ENCODE measurements at places on chromosomes 3 and 15.
A peak's percentile ranks its signal among the peaks of the same experiment; 100 is the strongest.

DNA sequence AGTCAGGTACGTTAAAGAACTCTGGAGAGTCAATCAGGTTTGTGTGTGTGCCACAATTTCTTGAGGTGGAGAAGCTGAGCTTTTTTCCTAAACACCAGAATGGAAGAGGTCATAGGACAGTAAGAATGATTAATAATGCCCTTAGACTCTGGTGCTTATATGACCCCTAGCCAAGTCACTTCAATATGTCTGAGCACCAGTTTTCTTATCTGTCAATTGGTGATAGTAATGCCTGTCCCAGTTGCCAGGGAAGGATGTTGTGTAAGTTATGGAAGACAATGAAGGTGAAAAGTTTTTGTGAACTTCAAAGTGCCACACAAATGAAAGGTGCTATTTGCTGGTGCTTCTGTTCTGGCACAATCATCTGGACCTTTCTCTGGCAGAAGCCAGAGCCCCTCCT, 22.2 kb upstream of the DLG1 start:
- DNase-seq: no peak

- DNase-seq: no peak
Measured at GRCh38 chr3:42164656-42165055, 73.5 kb downstream of the TRAK1 start.

- peak; percentile 5 for DNase-seq
Measured at GRCh38 chr15:79523266-79523665, 91.1 kb downstream of the MINAR1 start.

DNA sequence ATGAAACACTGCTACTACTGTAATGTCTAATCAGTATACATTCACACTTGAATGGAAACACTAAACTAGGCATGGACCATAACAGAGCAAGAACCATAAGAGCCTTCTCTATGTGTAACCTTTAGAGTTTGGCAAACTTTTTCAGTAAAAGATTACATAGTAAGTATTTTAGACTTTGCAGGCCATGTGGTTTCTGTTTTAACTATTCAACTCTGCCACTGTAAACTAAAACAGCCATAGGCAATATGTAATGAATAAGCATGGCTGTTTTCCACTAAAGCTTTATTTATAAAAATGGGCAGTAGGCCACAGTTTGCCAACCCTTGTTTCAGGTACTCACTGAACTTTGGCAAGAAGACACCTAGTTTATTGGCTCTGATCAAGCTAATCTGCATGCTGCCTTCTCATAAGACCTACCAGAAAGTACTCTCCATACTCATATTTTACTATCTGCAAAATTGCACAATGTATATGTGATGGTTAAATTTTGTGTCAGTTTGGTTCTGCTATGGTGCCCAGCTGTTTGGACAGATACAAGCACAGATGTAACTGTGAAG, 46.0 kb downstream of the UACA start:
- no peak for DNase-seq

DNA sequence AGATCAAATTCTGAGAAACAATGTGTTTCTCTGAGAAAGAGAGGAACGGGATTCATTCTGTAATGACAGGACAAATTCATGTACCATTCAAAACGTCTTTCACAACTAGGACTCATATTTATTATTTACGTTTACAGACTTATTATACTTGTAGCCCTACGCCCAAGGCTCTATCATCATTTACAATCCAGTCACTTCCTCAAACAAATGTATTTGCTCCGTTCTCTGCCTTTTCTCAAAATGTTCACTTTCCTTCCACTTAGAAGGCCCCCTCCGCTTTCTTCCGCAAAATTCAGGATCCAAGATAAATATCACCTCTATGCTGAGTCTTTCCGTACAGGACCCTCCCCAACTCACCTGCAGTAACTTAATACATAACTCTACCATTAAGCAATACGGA, 745 bp downstream of the RSL24D1 start:
- no peak for DNase-seq

DNA sequence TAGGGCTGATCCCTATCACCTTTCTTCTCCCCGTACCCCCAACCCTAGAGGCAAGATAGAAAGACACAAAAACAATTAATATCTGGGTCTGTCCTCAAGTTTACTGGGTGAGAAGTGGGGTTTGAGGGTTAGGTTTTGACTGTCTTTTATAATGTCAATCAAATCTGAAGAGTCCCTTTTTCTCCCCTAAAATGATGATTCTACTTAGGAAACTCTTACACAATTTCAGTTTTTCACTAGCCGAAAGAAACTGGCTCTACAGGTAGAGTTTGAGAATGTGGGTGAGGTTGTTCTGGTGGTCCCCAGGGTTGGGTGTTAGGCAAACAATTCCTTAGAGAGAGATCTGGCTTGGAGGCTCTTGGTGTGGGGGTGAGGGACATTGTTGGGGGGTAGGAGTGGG, 189.9 kb downstream of the TCF12 start:
- no peak for DNase-seq

DNA sequence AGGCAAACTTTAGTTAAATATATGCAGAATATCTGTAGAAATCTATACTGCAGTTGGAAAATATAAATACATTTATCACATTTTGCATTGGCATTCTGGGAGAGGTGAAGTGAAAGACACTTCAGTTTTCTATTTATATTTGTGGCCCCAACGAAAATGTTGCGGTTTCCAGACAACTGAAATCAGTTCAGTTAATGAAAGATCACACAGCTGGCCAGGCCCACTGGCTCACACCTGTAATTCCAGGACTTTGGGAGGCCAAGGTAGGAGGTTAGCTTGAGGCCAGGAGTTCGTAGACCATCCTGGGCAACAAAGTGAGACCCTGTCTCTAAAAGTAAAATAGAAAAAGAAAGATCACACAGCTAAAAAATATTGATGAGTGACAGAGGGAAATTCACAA, 11.9 kb upstream of the CLASP2 start:
- no peak for DNase-seq

DNA sequence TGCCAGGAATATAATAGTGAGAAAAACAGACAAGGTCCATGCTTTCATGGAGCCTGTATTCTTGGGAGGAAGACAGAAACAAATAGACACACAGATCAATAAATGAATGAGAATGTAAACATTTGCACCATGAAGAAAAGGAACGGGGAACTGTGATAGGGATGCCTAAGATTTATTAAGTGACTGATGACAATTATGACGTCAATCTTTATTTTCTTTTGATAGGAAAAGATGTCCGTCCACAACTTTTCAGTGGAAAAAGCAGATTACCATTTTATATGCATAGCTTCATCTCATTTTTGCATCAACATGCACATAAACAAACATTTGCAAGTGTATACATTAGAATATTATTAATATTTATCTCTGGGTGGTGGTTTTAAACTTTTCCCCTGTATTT, 27.9 kb upstream of the WNT5A start:
- no peak for DNase-seq

DNA sequence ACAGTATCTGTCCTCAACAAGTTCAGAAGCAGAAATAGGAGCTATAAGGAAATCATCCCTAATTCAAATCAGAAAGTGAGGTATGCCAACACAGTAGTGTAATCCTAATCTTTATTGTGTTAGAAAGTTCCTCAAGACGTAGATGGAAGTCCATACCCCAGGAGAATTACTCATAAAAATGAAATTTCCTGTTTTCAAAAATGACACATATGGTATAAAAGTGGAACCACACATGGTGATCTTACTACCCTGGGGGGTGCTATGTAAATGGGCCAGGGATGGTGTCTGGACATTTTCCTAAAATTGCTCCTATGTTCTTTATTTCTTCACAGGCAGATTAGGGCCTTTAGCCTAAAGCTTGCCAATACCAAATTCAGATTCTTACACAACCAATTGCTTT, 204.1 kb downstream of the ARRDC4 start:
- DNase-seq: no peak

GRCh38 chr3:49484471-49484870, 14.4 kb downstream of the DAG1 start:
- no peak for DNase-seq

DNA sequence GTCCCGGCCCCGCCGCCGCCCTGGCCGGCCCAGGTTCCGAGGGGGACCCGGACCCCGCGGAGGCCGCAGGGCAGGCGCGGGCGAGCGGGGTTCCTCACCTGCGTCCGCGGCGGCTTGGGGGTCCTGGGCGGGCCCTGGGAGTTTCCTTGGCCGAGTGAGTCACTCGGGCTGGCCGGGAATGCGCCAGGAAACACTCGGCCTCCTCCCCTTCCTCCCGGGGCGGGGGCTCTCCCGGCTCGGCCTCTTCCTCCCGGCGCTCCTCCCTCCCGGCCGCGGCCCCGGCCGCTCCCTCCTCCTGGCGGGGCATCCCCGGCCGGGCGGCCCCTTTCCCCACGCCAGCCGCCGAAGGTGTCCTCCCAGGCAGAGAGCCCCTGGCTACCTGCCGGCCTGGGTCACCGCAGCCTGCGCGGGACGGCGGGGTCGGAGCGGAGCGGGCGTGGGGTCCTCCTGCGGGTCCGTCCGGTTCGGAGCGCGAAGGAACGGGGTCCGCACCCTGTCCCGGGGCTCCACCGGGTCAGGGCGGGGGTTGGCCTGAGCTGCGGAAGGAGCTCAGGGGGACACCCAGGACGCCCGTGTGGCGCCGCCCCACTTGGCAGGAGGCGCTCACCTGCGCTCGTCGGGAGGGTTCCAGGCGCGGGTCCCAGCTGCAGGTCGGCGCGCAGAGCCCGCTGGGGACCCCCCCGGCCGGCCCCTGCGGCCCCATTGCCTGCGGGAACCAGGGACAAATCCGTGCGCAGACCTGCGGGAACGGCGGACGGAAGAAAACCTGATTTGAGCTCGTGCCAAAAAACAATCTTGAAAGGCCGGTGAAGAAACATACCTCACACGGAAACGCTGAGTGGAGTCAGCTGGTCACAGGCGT, at the start of gene CYFIP1:
Gene CYFIP1 (minus strand): TSS at position 180 of the 862 bp plus-strand sequence. CDS start 33,083 bp downstream, outside the sequence.
- peak; percentile 74 for DNase-seq

DNA sequence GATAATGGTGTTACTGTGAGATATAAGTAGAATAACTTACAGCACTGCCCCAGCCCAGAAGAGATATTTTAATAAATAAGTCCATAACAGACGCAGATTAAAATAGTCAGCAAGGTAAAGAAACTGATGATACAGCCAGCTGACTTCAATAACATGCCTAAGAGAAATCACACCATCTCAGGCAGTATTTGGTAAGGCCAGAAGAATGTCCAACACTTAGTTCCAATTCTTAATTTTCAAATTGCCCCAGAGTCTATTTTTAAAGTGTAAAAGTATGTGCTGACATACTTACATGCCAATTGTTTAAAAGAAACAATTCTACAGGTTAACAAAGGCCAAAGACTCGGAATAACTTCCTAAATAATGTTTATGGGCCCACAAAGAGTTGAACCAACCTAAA, 1.6 kb downstream of the GNB4 start:
- DNase-seq: no peak

DNA sequence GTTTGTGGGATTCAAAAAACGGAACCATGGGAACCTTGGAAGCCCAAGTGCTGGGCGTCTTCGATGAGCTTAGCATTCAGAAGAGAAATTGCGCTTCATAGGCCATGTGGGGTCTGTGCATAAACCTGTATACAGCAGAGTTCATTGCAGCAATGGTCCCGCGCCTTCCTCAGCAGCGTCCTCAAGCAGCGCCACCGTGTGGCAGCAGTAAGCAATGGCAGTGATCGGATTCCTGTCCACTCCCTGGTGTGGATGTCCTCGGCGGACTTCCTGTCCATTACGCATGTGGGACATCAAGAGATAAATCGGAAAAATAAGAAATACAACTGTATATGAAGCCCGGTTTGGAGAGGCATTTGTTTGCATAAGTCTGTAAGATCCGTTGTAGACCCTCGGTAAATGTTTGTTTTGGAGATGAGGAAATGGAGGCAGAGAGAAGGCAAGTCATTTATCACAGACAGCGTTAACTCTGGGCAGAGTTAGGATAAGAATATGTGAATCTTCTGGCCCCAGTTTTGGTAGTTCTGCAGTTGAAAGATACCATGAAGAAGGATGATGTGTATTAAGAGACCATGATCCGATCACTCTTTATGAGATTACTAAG, 57.7 kb downstream of the CNTN4 start:
- no peak for DNase-seq

DNA sequence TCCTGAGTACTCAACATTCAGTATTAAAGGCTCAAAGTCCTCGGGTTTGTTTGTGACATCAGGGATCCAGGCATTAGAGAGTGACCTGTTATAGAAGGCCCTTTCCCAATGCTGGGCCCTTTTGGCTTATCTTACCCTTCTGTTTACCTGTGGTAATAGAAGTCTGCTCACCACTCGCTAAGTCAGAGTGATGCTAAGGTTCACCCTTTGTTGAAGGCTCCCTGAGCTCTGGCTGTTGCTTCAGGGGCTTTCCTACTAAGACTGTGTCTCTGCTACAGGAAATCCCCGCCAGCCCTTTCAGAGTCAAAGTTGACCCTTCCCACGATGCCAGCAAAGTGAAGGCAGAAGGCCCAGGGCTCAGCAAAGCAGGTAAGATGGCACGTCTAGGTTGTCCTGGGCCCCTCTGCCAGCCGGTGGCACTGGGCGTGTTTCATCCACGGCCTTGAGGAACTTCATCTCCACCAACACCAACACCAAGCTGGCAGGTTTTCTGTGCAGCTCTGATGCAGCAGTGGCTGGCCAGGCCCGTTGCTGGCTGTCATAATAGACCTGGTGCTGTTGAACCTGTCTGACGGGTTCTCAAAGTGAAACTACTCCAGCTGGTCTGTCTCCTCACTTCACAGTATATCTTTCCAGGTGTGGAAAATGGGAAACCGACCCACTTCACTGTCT, 99.1 kb downstream of the DNASE1L3 start:
- DNase-seq: no peak

DNA sequence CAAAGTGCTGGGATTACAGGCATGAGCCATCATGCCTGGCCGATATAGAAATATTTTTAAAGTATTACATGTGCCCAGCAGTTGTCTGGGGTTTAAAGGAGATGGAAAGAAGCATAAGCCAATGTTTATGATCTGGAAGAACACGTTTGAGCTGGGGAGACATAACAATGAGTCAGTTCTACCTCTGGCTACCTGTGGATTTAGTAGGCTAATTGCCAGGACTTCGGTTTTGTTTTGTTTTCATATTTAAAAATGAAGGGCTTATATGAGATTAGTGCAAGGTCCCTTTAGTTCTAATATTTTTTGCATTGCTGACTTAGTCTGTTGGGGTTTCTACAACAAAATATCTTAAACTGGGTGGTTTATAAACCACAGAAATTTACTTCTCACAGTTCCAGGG, 22.9 kb upstream of the TNFSF10 start:
- no peak for DNase-seq

- peak; percentile 49 for DNase-seq
Measured at GRCh38 chr3:129708328-129708861, 101.9 kb upstream of the PLXND1 start.

DNA sequence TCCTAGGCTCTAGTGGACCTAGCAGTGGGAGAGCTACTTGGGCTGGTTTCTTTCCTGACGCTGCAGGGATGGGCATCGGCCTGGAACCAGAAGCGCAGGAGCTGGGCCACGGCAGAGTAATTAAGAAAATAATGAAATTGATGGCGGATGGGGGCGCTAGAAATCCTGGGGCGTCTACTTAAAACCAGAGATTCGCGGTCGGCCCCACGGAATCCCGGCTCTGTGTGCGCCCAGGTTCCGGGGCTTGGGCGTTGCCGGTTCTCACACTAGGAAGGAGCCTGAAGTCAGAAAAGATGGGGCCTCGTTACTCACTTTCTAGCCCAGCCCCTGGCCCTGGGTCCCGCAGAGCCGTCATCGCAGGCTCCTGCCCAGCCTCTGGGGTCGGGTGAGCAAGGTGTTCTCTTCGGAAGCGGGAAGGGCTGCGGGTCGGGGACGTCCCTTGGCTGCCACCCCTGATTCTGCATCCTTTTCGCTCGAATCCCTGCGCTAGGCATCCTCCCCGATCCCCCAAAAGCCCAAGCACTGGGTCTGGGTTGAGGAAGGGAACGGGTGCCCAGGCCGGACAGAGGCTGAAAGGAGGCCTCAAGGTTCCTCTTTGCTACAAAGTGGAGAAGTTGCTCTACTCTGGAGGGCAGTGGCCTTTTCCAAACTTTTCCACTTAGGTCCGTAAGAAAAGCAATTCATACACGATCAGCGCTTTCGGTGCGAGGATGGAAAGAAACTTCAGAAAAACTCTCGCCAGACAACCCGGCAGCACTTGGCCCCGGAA, 6.1 kb downstream of the SOX14 start:
- DNase-seq: no peak
